HT-29 (cell line): ENCODE measurements at places on chromosomes 12 and 14. TPM values are rescaled to one million over a fixed set of nuclear protein-coding genes. Genes with fewer than 3 reads are reported as not detected.
A peak's percentile ranks its signal among the peaks of the same experiment; 100 is the strongest.

The CPM gene
- 0.34 TPM in 1 of 2 replicates, not detected in the other for total RNA-seq

The SPIC gene
- total RNA-seq = not detected in 2 replicates

The DBX2 gene
- not detected in 2 replicates for total RNA-seq

The KIF26A gene
- total RNA-seq = not detected in 2 replicates

The PDZRN4 gene
- not detected in 2 replicates for total RNA-seq

The TAC3 gene
- not detected in 2 replicates for total RNA-seq

The TRIP11 gene
- 7.1 and 11.1 TPM in 2 replicates for total RNA-seq

The SERPINA5 gene
- 4.9 and 7.9 TPM in 2 replicates for total RNA-seq

The ZBTB1 gene
- total RNA-seq = 9.5 and 11.1 TPM in 2 replicates

The EID3 gene
- 6.2 and 8.7 TPM in 2 replicates for total RNA-seq

The RHEBL1 gene
- total RNA-seq = 1.4 and 1.7 TPM in 2 replicates

The KRT2 gene
- total RNA-seq = not detected in 2 replicates

GRCh38 chr14:47276931-47277330 lies 398.5 kb downstream of the MDGA2 start:
- no peak for DNase-seq

- DNase-seq = no peak
Observed at GRCh38 chr12:18261906-18262305, 588 bp downstream of the PIK3C2G start.

DNA sequence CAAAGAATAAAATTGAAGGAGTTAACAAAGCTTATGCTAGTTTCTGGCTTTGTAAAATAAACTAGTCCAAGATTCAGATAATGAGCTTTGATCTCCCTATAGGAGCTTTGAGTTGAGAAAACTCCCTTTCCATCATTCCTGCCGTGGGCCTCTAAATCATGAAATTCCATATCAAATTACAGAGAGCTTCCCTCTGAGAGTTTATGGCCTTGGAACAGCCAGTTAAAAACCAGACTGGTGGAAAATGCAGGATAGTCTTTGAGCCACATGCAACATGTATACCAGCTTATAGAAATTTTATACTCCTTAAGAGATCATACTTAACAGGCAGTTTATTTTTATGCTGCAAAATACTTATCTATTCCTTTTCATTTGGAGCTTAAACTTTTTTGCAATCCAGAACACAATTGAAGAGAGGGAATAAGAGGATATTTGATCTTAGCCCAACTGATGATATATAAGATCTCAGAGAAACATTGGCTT lies 175.8 kb upstream of the ATP2B1 start:
- DNase-seq = no peak

GRCh38 chr14:52075371-52075770 lies 6.5 kb upstream of the NID2 start:
- no peak for DNase-seq

GRCh38 chr14:64515053-64515452 lies 10.5 kb downstream of the ZBTB1 start:
- DNase-seq = no peak

DNA sequence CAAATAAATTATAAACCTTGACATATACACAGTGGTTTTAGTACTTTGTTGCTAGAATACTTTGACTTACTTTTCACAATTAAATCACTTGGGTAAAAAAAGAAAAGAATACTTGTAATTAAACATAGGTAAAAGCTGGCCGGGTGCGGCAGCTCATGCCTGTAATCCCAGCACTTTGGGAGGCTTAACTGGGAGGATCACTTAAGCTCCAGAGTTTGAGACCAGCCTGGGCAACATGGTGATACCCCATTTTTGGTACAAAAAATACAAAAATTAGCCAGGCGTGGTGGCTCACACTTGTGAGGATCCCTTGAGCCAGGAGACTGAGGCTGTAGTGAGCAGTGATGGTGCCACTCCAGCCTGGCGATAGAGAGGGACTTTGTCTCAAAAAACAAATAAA lies 7.8 kb downstream of the STX2 start:
- no peak for DNase-seq

GRCh38 chr12:131910302-131911027 lies 16.0 kb downstream of the ULK1 start:
- no peak for DNase-seq

DNA sequence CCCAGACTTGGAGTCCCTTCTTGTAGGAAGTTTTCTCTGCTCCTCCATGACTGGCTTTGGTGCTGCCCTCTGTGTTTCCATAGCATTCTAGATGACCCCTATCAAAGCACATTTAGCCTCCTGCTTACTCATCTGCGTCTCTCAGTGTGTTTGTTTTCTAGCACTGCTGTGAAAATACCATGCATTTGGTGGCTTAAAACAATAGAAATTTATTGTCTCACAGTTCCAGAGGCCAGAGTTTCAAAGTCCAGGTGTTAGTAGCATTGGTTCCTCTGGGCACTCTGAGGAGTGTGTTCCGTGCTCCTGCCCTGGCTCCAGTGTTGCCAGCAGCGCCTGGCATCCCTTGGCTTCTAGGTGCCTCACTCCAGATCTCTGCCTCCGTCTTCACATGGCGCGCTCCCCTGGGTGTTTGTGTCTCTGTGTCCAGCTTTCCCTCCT lies 86.1 kb downstream of the CACNA1C start:
- DNase-seq = peak; percentile 16

- no peak for DNase-seq
Observed at GRCh38 chr14:61003571-61003970, 22.5 kb downstream of the SLC38A6 start.

GRCh38 chr12:99600388-99600787 lies 47.2 kb upstream of the GARIN6 start:
- DNase-seq = no peak

GRCh38 chr12:128820723-128821432 lies 2.9 kb downstream of the SLC15A4 start:
- no peak for DNase-seq

DNA sequence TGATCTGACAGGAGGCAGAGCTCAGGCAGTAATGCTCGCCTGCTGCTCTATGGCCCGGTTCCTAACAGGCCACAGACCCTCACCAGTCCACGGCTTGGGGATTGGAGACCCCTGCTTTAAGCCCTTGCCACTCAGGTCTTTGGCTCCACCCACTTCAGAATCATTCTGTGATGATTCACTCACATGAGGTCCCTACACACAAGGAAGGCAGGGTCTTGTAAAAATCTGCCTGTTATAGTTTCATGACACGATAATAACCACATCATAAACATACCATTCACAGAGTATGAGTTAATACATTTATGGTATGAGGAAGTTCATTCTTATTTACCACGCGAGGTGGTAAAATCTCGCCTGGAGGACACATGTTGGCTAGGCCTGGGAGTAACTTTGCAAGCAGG lies 29.0 kb upstream of the MAX start:
- DNase-seq = peak; percentile 73

DNA sequence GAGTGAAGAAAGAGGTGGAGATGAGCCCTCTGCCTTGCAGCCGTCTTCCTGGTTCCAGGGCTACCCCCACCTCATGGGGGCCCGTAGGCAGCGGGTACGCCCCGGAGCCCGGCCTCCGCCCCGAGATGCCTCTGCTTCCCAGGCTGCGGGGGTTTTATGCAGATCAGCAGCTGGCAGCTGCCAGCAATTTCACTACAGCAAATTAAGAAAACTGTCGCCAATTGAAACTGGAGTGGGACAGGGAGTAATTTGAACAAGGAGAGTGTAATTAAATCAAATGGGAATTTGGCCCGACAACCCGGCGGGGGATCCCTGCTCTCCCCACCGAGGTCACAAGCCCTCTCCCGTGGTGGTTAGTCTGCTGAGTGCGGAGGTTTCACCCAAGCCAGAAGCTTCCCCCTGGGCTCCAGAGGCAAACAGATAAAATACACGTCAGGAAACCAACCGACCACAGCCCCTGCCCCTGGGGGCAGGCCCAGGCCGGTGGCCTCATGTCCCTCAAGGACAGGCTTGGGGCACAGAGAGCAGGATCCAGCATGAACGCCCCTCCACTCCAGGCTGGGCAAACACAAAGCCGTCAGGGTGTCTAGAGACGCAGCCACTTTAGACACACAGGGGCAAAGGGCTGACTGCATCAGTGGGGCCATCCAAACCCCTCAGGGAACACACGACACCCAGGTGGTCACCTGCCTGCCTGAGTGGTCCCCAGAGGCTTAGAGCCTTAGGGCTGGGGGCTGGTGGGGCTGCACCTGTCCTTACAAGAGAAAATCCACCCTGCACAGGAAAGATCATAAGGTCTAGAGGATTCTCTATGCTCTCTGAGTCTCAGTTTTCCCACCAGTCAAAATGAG lies 53.8 kb downstream of the TESC start:
- no peak for DNase-seq

GRCh38 chr12:76142305-76142704 lies 57.8 kb upstream of the NAP1L1 start:
- no peak for DNase-seq

DNA sequence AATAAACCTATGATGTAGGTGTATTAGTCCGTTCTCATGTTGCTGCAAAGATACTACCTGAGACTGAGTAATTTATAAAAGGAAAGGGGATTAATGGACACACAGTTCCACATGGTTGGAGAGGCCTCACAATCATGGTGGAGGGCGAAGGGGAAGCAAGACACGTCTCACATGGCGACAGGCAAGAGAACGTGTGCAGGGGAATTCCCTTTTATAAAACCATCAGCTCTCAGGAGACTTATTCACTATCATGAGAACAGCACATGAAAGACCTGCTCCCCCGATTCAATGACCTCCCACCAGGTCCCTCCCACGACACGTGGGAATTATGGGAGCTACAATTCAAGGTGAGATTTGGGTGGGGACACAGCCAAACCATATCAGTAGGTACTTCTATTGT lies 58.7 kb upstream of the DICER1 start:
- DNase-seq = no peak
